ENCODE measurements at places on chromosomes 2 and 18. TPM values are rescaled to one million over a fixed set of nuclear protein-coding genes. Genes with fewer than 3 reads are reported as not detected.

Gene EMILIN1
- total RNA-seq = 60.7 TPM

DNA sequence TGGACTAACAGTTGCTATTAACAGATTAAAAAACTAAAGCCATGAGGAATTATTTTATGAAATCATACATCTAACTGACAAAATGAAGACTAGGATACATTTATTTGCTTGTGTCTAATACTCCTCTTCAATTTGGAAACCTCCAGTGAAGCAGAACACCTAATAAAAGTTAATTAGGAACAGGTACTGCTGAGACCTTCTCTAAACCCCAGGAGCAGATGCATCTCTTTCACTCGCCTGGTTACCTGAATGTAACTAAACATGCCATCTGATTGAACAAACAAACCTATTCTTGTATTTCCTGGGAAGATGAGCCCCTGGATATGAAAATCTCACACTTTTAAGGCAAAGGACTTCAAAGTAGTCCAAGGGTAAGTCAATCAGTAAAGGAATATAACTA lies 898.2 kb downstream of the NRXN1 start:
- DNase-seq = no peak

GRCh38 chr2:86685351-86685750 lies 34.7 kb upstream of the RMND5A start:
- DNase-seq = no peak

Gene UGT1A10
- total RNA-seq = not detected

GRCh38 chr2:85769236-85769982 lies 15.6 kb downstream of the ATOH8 start:
- no peak for DNase-seq

DNA sequence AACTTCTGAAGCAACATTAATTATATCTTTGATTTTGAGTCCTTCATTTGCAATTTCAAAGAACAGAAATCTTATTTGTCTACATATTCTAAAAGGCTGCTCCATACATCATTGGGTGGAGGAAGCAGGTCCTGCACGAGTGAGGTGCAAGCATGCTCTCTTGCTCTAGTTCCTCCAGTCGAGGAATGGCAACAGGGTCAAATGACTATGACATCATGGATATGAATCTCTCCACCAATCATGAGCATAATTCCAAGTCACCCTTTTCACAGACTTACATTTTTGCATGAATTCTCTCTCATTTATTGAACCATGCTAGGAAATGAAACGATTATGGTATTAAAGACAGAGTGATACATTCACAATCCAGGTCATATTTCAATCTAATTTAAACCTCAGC lies 608.8 kb upstream of the SOX11 start:
- no peak for DNase-seq

Gene CPLX4
- not detected for total RNA-seq

Gene ALPG
- total RNA-seq = 0.88 TPM

Gene FBXO48
- 2.0 TPM for total RNA-seq

DNA sequence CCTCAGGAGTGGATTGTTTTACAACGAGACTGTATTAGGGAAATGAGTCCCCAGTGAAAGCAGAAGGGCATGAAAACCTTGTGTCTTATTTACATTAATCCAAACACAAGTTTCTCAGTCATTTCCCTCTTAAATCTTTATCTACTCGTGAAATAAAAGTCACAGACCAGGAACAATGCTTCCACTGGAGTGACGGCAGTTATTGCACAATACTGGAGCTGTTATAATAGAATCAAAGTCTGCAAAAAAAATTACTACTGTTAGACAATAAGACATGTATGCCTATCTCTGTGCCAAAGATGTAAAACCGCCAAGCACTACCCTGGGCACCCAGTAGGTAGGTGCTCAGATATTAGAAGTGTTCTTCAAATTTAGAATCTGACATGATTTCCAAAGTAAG lies 375.5 kb downstream of the ZNF521 start:
- DNase-seq = no peak
